ENCODE measurements at places on chromosomes 12 and 14.
A peak's percentile ranks its signal among the peaks of the same experiment; 100 is the strongest.

- DNase-seq = no peak
Measured at GRCh38 chr14:89108608-89109007, 284.2 kb downstream of the TTC8 start.

DNA sequence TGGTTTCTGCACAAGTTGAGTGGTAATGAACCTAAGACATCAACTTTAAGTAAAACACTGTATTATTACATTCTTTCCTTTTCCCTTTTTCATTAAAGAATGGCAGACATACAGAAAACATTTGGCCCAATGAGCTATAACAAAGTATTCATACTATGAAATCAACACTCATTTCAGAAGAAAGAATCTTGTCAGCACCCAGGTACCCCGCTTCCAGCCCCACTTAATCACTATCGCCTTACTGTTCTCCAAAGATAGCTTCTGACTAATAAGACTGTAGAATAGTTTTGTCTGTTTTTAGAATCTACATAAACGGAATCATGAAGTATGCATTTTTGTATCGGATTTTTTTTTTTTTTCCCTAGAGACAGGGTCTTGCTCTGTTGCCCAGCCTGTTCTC, 9.5 kb downstream of the CNTN1 start:
- no peak for DNase-seq

- DNase-seq = no peak
Measured at GRCh38 chr12:106297681-106298080, 4.9 kb upstream of the TCP11L2 start.

DNA sequence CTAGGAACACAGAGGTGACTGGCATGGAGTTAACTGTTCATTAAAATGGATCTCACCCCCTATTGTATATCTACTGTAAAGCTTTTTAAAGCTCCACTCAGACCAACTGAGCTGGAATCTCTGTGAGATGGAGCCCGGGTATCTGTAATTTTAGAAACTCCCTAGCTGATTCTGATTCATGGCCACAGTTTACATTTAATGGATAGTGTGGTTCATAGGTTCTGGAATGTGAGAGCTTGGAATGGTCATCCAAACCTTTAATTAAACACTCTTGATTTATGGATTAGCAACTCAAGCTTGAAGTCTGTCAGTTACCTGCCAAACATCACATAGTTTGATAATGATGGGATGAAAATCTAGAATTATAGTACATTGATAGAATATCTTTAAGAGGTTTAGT, 183.8 kb downstream of the SLC25A21 start:
- no peak for DNase-seq

DNA sequence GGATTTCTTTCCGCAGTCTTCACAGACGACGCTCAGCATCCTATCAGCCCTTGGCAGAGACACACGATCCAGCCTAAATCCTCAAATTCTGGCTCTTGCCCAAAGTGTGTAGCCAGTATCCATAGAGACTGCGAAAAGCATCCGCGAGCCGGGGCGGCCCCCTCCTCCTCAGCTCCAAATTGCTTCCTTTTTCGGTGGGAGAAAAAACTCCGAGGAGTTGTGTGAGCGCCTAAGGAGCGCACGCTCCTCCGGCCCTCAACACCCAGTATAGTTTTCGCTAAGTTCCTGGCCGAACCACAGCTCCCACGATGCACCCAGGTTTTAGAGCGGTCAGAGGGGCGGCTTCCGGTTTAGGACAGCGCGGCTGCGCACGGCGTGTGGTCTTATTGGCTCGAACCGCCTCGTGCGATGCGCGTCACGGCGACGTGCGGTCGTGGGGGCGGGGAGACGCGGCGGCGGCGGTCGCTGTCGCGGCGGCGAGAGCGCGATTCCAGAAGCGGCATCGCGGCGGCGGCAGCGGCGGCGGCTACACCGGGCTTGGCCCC, at the start of gene ADIPOR2:
TSS of gene ADIPOR2 (plus strand) at position 493 of the 545 bp plus-strand sequence. CDS start 63,274 bp downstream, outside the sequence.
- DNase-seq = peak; percentile 91

- no peak for DNase-seq
Measured at GRCh38 chr12:50677858-50678257, 86.0 kb upstream of the ATF1 start.

DNA sequence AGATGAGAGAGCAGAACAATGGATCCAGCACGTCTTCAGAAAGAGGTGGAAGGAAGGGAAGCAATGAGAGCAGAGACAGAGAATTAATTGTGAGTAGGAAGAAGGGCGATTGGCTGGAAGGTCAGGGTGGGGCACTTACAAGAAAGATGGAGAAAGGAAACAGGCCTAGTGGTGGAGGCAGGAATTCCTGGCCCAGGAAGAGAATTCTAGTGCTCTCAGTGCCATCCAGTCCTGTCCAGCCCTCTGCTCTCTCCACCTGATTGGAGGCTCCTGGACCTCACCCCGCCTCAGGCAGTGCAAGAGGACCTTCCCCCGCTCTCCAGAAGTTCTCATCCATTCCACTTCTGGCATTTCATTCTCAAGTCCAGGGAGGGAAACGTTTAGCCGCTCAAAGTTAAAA, 43.0 kb downstream of the NGB start:
- DNase-seq = no peak

DNA sequence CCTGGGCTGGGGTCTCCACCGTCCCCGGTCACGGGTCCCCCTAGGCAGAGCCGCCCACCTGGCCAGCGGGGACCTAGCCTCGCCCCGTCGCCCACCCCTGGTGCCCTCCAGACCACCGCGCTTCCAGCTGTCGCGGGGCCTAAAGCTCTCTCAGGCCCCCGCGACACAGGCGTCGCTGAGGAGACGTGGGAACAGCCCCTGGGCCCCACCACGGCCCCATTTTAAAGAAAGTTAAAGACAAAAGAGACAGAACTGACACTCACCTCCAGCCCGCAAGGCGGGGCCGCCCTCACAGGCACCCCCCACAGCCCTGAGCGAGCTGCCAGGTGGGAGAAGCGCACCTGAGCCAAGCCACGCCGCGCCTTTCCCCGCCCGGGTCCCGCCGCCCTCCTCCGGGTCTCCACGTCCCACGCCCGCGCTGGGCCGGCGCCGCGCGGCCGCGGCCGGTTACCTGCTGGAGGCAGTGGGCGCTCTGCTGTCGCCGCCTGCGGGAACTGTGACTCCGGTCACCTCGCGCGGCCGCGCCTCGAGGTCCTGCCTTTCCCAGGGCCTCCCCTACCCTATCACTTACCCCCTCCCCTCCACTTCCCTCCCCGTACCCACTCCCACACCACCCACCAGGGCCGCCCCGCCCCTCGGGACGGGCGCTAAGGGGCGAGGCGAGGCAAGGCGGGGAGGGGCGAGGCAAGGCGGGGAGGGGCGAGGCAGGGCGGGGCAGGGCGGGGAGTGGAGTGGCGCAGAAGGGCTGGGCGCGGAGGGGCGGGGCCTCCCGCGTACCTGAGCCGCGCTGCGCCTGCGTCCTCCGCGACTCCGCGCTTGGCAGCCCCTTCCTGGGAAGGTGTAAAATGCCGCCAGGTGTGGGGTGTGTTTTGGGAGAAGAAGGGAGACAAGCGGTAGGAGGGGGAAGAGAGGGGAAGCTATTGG, 31.2 kb downstream of the TC2N start:
- DNase-seq = peak; percentile 77

DNA sequence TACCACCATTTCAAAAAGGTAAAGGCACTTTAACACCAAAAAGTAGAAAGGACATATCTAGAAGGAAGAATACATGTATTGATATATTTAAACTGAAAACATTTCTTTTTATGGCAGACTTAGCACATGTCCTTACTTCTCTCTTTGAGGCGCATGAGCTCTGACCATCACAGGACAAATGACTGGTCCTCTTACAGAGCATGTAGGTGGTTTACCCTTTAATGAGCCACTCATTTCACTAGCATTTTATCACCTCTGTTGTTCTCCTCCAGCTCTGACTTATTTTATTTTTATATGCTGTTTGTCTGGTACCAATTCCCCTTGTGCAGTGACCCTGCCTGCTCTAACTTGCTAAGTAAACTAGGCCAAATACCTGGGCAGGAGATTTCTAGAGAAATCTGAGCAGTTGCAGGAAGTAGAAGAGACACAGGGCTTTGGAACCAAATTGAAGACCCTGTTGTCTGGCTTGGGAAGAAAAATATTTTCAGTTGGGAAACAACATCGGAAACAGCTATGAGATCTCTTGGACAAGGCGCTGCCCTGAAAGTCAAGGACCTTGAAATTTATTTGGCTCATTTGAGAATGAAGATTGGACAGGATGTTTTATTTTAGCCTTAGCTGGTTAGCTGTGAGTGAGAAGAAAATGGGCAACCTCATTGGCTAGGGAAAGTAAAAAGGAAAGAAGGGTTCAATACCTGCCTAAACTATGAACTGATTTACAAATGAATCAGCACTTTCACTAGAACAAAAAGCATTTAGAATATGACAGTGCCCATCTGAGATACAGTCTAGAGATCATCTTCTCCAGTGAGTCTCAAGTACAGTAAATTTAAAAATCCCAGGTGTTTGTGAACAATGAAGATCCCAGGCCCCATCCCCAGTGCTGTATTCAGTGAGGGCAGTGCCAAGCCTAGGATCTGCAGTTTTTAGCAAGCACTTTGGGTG, 374.4 kb downstream of the ZFP36L1 start:
- no peak for DNase-seq

DNA sequence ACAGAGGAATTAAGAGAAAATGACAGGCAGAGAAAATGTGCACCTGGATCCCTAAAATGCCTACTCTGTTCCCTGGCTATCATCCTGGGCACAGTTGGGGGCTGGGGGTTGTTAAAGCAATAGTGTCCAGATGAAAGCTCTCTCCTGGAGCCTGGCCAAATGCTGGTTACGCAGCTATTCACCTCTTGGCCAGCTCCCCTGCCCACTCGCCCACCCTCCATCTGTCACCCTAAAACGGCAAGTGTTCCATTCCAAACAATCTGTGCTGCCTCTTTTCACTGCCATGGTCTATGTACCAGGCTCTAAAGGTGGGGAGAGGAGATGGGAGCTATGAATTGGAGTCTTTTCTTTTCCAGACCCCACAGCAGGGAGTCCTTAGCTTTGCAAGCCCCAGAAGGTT, 24.7 kb upstream of the NPFF start:
- DNase-seq = no peak

- no peak for DNase-seq
Measured at GRCh38 chr12:110556705-110557104, 26.4 kb downstream of the PPTC7 start.

DNA sequence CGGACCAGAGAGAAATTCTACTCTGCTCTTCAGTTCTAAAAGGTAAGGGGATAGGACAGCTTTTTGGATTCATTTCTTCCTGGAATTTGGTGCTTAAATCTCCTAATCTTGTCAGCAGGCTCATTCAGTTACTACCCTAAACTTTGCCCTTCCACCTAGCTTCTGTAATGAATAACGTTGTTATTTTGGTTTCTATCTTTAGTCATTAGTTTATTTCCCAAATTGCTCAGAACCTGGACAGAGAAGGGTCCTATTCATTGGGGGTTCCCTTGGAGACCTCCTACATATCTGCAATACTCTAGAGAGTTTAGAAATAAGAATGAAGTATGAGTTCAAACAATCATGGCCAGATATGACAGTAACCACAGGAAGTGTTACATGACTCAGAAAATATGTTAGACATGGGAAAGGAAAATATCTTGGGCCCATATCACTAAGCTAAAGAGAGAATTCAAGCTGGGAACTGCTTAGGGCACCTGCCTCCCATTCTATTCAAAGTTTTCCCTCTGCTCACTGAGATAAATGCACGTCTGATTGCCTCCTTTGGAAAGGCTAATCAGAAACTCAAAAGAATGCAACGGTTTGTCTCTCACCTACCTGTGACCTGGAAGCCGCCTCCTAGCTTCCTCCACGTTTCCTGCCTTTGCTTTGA, 87.9 kb downstream of the GAS2L3 start:
- no peak for DNase-seq

GRCh38 chr12:47488888-47489287, 216.9 kb downstream of the RPAP3 start:
- DNase-seq = no peak

- DNase-seq = no peak
Measured at GRCh38 chr12:116172224-116172849, 105.2 kb downstream of the MED13L start.

DNA sequence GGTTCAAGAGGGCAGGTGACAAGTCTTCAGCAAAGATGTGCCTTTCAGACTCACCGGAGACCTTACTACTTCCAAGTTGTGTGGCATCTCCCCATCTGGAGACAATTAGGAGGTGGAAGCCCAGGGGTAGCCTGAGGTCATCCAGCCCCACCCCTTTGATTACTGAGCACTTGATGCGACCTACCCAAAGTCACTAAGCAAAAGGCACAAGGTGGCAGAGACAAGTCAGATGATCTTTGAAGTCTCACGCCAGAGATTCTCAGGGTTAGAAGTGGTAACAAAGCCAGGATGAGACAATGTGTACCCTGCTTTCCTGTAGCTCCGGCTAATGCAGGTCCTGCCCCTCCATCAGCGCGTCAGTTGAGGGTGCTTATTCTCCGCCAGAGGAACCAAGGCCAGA, 1.4 kb upstream of the FOXN3 start:
- DNase-seq = no peak

DNA sequence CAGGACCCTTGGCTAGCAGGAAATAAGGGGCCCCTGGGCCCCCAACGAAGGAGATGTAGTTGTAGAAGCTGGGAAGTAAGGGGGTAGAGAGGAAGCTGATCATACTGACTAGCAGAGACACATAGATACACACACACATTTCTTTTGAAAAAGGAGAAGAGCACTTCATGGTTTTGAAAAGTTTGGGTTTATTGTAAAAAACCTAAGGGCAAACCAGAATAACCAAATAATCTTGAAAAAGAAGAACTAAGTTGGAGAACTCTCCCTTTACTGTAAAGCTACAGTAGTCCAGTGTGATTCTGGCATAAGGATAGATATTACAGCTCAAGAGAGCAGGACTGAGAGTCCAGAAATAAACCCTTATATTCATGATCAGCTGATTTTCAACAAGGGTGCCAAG, 5.8 kb upstream of the HCAR3 start:
- no peak for DNase-seq

GRCh38 chr14:73879027-73879426, 7.6 kb upstream of the ZNF410 start:
- DNase-seq = no peak

DNA sequence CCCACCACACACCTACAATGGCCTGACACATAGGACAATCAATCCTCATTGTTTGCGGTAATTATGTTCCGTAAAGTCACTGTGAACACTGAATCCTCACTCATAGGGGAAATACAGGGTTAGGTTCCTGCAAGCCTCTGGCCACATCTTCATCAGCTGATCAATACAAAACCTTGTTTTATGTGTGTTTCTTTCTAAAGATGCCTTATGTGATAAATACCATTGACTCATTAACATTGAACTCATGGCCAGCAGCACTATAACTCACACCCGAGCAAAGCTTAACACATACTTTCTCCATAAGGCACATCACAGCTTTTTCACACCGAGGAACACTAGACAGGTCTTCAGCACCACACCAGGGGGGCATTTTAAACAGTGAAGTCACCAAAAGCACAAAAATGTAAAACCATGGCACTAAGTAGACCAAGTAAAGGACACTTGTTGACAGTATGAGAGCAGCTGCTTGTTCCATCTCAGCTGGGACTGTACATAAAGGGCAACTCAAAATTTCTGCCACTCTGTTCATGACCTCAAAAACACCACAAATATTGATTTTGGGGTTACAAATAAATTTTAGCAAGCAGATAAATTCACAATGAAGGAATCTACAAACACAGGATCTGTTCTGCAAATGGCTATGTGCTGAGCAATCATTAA, 60.5 kb downstream of the ESR2 start:
- no peak for DNase-seq

GRCh38 chr14:92832137-92832700, 38.1 kb downstream of the GOLGA5 start:
- DNase-seq = no peak

GRCh38 chr14:52922656-52923055, 28.2 kb downstream of the FERMT2 start:
- DNase-seq = no peak

- no peak for DNase-seq
Measured at GRCh38 chr12:73906757-73907156, 630.9 kb upstream of the ATXN7L3B start.

Measured in activated effector memory CD4-positive, alpha-beta T cell treated with Interleukin-2 at 50 U/mL for 16 hours (primary cell).